ENCODE measurements at places on chromosomes 2 and 18.
A peak's percentile ranks its signal among the peaks of the same experiment; 100 is the strongest.

GRCh38 chr2:128793404-128793803 lies 474.7 kb upstream of the HS6ST1 start:
- no peak for DNase-seq

- no peak for DNase-seq
Measured at GRCh38 chr2:29455200-29455860, 340.1 kb downstream of the CLIP4 start.

GRCh38 chr2:100057901-100058261 lies 84.5 kb downstream of the AFF3 start:
- no peak for DNase-seq

GRCh38 chr18:9614401-9615279 lies at the start of gene PPP4R1:
TSS of gene PPP4R1 (minus strand) at chr18:9614559. CDS start at chr18:9614484, 75 bp downstream.
- DNase-seq: no peak

- DNase-seq: no peak
Measured at GRCh38 chr2:62478093-62478580, 27.9 kb downstream of the TMEM17 start.

GRCh38 chr2:101540518-101540917 lies 65.6 kb upstream of the RFX8 start:
- DNase-seq: no peak

GRCh38 chr2:127107622-127107999 lies 657 bp upstream of the BIN1 start:
- no peak for DNase-seq

DNA sequence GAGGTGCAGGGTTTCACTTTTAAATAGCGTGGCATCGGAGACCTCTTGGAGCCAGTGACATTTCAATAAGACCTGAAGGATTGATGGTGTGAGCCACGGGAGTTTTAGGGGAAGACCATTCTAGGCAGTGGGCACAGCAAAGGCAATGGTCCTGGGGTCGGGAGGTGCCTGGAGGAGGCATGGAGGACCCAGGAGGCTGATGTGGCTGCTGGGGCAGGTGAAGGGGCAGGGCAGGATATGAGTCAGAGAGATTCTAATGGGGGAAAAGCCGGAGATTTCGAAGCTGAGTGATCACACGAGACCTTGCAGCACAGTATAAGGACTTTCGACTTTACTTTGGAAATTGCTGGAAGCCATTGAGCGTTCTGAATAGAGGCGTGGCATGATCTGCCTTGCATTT lies 79.6 kb upstream of the KCNE4 start:
- no peak for DNase-seq

- no peak for DNase-seq
Measured at GRCh38 chr2:33437297-33437696, 39.2 kb upstream of the RASGRP3 start.

DNA sequence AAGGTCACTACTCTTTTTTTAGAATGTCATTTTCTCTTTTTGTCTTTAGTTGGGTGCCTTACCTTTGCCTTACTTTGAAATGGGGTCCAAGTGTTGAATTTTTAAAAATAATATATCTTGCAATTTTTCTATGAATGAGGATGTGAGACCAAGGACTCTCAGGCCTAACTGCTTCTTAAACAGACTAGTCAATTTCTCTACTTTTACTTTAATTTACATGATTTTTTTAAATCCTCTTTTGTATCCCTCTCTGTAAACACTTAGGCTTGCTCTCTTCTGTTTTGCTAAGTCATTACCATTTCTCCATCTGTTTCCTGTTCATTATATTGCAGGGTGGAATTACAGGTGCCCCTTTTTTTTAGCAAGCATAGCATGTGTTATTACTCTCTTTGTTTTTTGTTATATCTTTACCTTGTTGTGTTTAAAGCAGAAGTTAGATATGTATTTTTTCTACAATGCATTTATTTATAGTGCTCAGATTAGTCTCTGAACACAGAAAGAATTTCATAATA lies 261.8 kb downstream of the SPAG16 start:
- DNase-seq: peak; percentile 42

DNA sequence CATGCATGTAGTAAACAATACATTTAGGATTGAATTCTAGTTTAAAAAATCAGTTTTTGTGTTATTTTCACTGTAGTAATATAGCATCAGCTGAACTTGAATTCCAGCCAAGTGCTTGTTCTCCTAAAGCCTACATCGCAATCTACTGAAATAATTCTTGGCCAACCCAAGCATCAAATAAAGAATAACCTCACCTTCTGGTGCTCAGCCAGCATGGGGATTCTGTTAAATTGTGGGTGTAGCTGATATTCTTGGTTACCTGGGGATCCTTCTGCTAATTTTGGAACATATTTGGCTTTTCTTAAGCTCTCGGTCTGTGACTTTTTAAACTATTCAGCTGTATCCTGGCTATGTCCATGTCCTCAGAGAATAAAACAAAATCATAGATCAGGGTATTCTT lies 248.8 kb downstream of the NRXN1 start:
- DNase-seq: no peak

- no peak for DNase-seq
Measured at GRCh38 chr2:196309691-196310090, 138.3 kb upstream of the STK17B start.

GRCh38 chr2:70522627-70523026 lies 31.0 kb downstream of the TGFA start:
- no peak for DNase-seq

DNA sequence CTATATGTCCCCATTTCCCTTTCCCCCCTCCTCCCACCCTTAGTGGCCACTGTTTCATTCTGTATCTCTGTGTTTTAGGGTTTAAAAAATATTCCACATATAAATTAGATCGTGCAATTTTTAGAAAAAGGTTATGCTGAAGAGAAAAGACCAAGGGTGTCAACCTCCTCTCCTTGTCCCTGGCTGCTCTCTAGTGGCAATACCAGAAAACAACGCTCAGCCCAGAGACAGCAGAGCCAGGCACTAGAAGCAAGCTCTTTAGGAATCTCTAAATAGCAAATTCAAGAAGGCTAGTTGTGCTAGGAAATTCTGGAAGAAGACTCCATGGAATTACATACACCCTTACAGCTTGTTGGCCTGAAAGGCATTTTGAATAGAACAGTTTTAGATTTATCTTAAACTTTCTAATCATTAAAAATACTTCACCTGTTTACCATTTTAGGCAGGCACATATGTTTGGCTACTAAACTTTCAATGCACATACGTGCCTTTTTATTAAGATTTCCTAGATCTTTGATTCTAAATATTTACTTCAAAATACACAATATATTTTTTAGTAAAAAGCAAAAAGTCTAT lies 35.1 kb upstream of the RASGRP3 start:
- DNase-seq: peak; percentile 39

- DNase-seq: no peak
Measured at GRCh38 chr2:84194949-84195644, 264.0 kb downstream of the SUCLG1 start.

DNA sequence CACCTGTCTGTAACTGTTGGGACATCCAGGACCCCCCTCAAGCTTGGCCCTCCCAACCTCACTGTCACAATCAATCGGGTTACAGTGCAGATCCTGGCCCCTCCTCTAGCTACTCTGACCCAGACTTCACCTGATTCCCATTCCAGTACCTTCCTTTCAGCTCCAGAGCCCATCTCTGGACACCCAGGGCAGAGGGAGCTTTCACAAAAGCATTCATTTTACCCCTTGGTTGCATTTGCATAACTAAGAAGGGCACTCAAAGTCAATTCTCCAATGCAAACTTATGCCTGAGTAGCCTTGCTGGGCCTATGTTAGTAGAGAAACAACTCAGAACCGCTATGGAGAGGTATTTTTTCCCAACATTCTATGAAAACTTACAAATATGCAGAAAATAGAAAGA lies 7.4 kb downstream of the ZAP70 start:
- no peak for DNase-seq

- no peak for DNase-seq
Measured at GRCh38 chr2:67674668-67675067, 277.5 kb downstream of the ETAA1 start.

DNA sequence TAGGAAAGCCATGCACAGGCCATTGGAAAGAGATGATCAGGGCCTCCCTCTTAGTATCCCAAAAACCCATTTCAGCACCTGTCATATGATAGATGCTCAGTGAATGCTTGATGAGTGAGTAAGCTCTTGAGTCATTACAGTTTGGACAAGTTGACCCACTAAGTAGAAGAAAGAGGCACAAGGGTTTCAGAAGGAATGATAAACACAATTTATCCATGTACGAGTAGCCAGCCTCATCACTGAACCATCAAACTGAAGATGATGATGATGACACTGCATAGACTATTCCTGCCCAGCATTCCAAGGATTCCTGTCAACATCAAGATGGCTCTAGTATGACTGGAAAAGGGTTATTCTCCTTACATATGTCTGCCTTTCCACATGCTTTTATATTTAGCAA lies 596.0 kb downstream of the BCL11A start:
- DNase-seq: no peak

- no peak for DNase-seq
Measured at GRCh38 chr2:218402911-218403411, 3.3 kb downstream of the CTDSP1 start.

DNA sequence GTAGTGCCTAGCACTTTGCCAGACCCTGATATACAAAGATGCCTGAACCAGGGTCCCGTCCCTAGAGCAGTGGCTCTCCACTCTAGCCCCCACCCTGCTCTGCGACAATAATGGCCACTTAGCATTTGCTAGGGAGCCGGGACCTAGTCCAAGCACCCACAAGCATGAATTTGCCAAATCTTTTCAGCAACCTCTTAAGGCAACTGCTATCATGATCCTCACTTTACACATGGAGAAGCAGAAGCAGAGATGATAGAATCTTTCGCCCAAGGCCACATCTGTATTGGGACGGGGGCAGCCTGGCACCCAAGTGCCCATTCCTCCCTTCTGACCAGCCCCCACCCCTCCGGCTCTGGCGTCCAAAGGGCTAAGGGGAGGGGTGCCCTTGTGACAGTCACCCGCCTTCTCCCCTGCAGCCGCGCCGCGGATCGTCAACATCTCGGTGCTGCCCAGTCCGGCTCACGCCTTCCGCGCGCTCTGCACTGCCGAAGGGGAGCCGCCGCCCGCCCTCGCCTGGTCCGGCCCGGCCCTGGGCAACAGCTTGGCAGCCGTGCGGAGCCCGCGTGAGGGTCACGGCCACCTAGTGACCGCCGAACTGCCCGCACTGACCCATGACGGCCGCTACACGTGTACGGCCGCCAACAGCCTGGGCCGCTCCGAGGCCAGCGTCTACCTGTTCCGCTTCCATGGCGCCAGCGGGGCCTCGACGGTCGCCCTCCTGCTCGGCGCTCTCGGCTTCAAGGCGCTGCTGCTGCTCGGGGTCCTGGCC lies 13.0 kb downstream of the SIGLEC15 start:
- no peak for DNase-seq

DNA sequence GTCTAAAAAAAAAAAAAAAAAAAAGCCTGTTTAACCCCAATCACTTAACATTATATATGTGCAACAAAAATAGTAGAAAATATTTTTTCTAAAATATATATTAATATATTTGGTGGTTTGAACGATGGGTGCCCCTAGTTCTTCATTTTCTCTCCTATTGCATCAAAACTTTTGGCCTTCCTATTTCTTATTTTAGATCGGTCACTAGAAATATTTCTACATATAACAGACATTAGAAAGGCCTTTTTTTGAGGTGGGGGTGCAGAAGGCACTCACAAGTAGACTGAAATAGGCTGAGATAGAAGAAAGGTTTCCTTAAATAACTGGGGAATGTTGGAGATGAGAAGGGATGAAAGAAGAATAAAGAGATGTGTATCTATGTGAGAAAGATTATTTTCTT lies 49.3 kb upstream of the AP1S3 start:
- no peak for DNase-seq

DNA sequence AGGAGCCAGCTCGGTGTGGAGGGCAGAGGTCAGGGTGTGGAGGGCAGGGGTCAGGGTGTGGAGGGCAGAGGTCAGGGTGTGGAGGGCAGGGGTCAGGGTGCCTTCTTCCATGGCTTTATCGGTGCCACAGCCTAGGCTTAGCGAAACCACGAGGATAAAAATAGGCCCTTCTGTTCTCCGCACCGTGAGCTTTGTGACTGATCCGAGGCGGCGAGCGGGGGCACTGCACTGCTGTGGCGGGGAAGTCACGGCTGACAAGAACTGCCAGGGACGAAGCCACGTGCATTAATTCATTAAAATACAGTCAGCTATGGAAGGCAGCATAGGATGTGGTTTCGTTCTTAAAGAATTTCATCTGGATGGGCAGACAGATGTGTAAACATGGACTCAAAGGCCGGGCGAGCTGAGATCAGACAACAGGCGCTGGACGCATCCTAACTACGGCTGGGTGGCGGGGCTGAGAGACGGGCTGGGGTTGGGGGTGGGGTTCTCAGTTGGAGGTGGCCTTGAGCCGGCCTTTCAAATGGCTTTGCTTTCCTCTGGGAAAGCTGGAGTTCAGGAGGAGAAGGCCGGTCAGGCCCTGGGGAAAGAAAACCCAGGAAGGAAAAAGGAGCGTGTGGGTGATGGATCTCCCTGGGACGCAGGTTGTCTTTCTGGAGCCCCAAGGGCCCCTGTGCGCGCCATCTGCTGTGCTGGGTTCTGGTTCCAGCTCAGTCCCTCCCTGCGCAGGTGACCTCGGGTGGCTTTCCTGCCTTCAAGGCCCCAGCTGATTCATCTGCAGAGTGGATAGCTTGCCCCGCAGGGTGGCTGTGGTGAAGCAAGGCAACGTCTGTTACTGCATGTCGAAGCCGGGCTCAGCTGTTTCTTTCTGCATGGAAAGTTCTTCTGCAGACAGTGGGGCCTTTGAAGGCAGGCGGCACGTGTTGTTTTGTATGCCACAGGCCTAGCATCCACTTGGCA lies 958 bp upstream of the ALLC start:
- no peak for DNase-seq

GRCh38 chr2:133193544-133194361 lies 374.5 kb downstream of the NCKAP5 start:
- DNase-seq: no peak

DNA sequence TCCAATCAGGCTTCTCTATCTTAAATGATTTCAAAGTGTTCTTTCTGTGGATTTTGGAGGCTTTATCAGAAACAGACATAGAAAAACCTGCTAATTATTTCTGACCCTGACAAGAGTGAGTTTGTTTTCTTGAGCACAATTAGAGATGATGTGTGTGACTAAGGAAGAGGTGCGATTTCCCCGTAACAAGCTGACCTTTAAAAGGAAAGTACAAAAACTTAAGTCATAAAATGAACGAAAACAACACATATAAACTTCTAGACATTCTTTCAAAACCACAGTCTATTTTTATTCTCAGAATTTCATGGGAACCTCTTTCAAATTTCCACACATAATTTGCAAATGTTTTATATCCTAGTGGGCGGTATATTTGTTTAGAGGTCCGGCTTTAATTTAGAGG lies 604.8 kb downstream of the CPS1 start:
- DNase-seq: no peak

DNA sequence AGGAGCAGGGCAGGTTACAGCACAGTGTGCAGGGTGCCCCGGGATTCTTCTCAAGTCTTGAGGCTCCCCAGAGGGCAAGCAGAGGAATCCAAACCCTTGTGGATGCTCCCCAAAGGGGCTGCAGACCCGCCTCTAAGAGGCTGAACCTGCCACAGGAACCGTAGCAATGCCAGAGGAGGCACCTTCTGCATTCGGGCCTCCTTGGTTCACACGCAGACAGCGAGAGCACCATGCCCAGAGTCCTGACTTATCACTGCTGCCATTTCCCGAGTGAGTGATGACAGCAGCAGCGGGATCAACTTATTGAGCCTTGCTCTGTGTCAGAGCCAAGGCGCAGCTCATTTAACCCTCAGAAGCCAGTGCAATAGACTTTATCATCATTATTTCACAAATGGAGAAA lies 203.5 kb downstream of the CTIF start:
- DNase-seq: no peak

GRCh38 chr2:51919395-51919794 lies 887.5 kb upstream of the NRXN1 start:
- no peak for DNase-seq

GRCh38 chr2:44211183-44211582 lies 42.5 kb downstream of the PPM1B start:
- no peak for DNase-seq

- DNase-seq: no peak
Measured at GRCh38 chr2:238897122-238897880, 49.4 kb downstream of the TWIST2 start.

Measured in NCI-H2029 (cell line).